Right atrium auricular region (tissue), 2 donors: ENCODE measurements at places on chromosomes 16 and 17. TPM values are rescaled to one million over a fixed set of nuclear protein-coding genes. Genes with fewer than 3 reads are reported as not detected.

Gene CIBAR2
- not detected for total RNA-seq

GRCh38 chr16:80606221-80606766 is 65.5 kb downstream of the DYNLRB2 start:
- DNase-seq = no peak

GRCh38 chr16:73298562-73298961 is 250.6 kb upstream of the ZFHX3 start:
- DNase-seq = no peak

Gene KRTAP2-1
- not detected for total RNA-seq

Gene KRT31
- total RNA-seq = not detected

Gene PRKCB
- total RNA-seq = 3.1 TPM

DNA sequence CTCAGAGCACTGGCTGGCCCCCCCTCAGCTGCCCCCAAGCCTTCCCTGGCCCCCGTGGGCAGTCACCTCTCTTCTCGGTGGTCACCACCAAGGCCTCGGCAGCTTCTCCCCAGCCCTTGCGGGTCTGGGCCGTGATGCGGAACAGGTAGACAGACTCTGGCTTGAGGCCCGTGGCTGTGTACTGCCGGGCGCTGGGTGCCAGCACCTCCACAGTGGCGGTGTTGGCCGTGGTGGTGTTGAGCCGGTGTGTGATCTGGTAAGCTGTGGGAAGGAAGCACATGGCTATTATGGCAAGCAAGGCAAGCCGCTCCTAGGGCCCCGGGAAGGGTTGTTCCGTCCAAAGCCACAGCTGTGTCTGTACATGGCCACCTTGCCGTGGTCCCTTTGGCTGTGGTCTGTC is 78.4 kb upstream of the CDC42EP4 start:
- no peak for DNase-seq

Gene CCL17
- total RNA-seq = not detected

DNA sequence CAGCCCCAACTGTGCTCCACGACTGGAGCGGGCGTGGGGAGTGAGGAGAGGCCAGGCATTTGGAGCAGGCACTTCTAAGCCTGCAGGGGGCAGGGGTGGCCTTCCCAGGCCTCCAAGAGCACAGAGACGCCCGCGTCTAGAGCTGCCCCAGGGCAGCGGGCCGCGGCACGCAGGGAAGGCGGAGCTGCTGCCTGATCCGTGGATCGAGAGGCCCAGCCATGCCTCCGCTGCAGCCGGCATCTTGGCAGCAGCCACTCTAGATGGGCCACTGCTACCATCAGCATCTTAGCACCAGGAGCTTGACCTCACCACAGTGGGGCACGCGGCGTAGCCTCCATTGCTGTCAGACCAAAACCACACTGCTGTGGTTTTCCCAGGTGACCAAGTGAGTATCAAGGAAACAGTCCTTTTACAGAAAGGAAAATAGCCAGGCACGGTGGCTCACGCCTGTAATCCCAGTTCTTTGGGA is 20.4 kb upstream of the WDR45B start:
- DNase-seq = no peak

- DNase-seq = peak; percentile 47
Observed at GRCh38 chr16:73483076-73483791, 435.3 kb upstream of the ZFHX3 start.

GRCh38 chr17:5757314-5757907 is 173.1 kb upstream of the NLRP1 start:
- DNase-seq = no peak

Gene PHOSPHO1
- 0.56 TPM for total RNA-seq

Gene AARS1
- 54.0 TPM for total RNA-seq

Gene RPRML
- not detected for total RNA-seq

Gene TBC1D3
- not detected for total RNA-seq

- no peak for DNase-seq
Observed at GRCh38 chr17:70089513-70090148, 14.6 kb downstream of the KCNJ16 start.

DNA sequence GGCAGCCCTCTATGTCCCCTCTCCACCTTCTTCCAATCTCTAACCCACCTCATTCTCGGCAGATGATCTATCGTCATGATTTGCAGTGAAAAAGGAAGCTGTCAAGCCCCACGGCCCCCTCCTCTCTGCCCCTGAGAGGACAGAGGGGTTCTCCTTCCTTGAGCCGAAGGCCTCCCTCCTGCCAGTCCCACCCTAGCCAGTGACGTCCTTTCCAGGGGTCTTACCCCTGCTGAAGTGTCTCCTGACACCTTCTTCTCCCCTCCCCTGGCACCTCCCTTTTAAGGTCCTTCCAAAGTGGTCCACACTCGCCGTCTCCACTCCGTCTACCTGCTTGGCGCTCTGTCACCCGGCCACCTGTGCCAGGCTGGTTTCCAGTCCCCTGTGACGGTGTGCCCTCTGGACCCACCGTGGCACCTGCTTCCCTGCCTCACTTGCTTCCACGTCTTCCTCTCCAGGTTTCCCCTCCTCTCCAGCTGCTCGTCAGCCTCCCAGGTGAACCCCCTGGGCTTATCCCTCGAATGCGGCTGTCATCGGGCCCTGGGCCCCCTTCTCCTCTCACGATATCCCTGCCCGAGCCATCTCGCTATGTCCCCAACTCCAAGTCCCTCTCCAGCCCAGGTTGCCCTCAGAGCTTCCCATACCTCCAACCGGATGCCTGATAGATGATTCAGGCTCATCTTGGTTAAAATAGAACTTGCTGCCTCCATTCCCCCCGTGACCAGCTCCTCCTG is 5.7 kb downstream of the CCDC102A start:
- DNase-seq = no peak
